ENCODE measurements at places on chromosomes 16 and 17.

DNA sequence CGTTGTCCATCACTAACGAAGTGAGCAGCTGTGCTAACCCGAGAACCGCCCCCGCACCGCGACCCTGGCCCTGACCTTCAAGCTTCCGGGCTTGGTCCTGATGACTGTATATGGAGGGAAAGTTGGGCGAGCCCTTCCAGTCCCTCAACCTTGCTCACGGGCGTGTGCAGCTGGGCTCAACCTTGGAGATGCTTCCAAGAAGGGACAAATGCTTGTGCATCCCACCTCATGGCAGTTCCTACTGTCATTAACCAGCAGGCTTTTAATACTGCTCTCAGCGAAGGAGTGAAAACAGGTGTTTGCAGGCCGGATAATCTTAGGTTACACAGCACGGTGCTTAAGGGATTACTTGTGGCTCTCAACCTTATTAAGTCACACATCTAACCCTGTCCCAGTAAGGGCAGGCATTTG lies 33.5 kb downstream of the SRL start:
- DNase-seq, result no peak

DNA sequence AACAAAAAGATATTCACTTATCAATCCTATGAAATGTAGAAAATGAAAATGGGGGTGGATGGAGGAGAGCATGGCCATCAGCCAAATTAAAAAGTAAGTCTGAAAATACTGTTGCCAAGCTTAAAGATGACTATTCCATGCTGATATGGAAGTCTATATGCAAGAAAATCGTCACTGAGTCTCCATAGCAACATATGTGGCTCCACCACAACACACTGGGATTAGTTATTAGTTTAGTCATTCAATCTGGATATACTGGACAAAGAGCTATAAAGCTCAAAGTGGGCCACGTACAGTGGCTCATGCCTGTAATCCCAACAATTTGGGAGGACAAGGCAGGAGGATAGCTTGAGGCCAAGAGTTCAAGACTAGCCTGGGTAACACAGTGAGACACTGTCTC lies 24.7 kb upstream of the PSMD7 start:
- DNase-seq, result peak; percentile 13

- no peak for DNase-seq
These were observed 7.7 kb downstream of the CHAD start for GRCh38 chr17:50460831-50461526.

GRCh38 chr16:78843978-78844377 lies 744.5 kb downstream of the WWOX start:
- no peak for DNase-seq

DNA sequence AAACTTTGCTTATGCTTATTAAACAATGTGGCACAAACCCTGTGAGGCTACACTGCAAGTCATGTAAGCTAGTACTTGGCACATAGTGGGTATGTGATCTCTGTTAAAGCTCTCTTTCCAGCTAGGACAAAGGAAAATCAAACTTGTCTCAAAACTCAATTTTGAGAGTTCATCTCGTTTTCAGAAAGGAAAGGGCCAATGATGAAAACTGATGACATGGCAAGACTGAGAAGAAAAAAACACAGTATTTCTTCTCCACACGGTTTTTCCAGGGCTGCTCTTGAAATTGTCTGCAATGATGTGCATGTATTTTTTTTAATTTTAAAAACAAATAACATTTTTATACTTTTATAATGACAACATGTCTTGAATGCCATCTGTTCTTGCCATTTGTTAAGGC lies 389.8 kb downstream of the CA10 start:
- no peak for DNase-seq

GRCh38 chr16:87829988-87830672 lies 39.2 kb downstream of the SLC7A5 start:
- DNase-seq, result no peak

- DNase-seq, result no peak
These were observed 384.7 kb downstream of the UTP18 start for GRCh38 chr17:51645056-51645455.

- peak; percentile 34 for DNase-seq
These were observed 884 bp upstream of the JPT1 start for GRCh38 chr17:75155191-75155601.

DNA sequence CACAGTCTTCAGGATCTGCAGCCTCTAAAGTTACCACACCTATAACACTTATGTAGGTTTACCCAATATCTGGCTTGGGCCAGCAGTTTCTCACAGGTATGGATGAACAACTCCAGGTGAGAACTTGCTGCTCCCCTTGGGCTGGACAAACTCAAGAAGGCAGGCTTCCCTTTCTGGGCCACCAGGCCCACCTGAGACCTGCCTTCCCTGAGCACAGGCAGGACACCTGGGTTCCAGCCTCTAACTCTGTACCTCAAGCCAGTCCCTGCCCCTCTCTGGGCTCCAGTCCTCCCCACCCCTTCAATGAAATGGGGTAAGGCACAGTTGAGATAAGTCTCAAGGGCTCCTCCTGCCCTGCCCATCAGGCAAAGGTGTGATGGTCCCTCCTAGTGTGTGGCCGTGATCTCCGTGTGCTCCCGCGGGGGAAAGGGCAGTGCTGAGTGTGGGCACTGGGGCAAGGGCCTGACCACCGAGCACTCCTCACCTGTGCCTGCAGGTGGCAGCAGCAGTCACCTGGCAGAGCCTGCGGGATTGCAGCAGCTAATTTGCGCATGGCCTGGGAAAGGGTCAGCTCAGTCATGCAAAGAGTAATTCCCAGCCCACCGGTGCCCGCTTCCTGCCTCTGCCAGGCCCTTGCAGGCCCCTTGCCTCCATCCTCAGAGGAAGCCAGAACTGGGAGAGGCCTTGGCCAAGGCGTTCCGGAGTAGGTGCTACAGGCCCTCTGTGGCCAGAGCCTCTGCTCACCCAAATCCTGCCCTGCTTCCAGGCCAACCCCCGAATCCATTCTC lies 28.2 kb upstream of the ADGRG1 start:
- DNase-seq, result peak; percentile 68

- DNase-seq, result peak; percentile 32
These were observed 63.7 kb upstream of the MRTFB start for GRCh38 chr16:14007450-14007849.

DNA sequence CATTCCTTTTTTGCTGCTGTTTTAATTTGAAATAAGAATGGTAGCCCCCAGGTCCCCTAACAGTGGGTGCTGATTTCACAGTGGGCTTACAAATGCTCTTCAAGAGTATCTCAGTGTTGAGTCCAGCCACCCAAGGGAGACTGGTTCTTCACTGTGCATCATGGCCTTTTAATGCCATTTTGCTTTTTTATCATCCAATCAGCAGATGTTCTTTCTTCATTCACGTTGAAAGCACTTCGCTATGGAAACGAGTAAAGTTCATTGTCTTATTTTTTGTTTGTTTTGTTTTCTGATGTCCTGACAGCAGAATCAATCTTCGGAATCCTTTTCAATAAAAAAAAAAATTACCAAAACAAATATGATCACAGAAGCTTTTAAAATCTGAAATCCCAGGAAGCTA lies 429.0 kb downstream of the MAF start:
- no peak for DNase-seq

- peak; percentile 74 for DNase-seq
These were observed 82.2 kb downstream of the PLXDC1 start for GRCh38 chr17:39069114-39069756.

- no peak for DNase-seq
These were observed 72.1 kb downstream of the PDPK1 start for GRCh38 chr16:2609827-2610470.

- no peak for DNase-seq
These were observed 3.7 kb upstream of the MRPL28 start for GRCh38 chr16:373848-374615.

DNA sequence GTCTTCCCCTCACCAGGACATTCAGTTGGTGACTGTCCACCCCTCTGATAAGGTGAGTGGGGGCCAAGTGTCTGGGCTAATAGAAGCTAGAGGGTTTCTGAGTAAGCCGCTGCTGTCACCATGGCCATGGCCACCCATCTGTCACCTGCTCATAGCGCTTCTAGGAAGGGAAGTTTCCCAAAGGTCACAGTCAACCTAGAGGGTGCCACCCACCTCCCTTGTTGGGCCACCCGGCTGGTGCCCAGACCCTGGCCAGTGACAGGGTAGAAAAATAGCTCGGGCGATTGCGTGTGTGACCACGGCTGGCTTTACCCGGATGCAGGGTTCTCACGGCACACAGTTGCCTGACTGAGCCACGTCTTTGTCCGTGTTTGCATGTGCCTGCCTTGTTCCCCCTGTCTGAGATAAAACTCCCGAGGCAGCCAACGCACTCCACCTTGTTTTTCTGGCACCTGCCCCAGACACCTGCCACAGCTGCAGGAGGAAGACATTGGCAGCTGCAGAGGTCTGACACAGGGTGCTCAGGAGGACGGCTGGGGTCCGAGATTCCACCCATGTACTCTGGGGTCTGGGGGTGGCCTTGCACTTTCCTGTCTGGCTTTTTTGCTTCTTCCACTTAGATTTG lies 809 bp downstream of the PIRT start:
- DNase-seq, result no peak
